ENCODE measurements at places on chromosomes 2 and 18.

GRCh38 chr18:35740656-35741055 lies 159.1 kb downstream of the GALNT1 start:
- no peak for DNase-seq

DNA sequence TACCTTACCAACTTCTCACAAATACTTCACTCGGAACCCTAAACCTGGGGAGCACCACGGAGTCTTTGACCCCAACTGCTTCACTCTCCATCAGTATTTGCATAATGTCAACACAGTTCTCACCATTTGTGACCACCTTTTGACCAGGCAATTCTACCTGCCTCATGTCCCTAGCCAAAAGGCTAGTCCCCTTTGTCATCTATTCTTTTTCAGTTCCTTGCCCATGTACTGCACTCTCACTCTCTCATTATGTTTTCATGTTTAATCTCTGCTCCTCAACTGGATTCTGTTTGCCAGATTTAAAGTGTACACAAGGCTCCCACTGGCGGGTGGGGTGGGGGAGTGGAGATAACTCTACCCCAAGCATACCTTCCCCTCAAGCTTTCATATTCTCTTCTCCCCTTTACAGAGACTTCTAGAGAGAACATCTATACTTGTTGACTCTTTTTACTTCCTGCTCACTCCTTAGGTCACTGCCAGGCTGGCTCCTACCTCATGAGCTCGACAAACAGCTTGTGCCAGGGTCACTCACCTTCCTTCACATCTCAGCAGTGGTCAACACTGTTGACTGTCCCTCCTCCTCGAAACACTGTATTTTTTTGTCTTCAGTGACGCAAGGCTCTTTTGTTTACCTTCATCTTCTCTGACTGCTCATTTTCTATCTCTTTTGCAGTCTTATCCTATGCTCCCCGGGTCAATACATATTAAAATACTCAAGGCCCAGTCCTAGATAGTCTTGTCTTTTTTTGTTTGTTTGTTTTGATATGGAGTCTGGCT lies 88.7 kb upstream of the MAP4K3 start:
- DNase-seq = no peak

DNA sequence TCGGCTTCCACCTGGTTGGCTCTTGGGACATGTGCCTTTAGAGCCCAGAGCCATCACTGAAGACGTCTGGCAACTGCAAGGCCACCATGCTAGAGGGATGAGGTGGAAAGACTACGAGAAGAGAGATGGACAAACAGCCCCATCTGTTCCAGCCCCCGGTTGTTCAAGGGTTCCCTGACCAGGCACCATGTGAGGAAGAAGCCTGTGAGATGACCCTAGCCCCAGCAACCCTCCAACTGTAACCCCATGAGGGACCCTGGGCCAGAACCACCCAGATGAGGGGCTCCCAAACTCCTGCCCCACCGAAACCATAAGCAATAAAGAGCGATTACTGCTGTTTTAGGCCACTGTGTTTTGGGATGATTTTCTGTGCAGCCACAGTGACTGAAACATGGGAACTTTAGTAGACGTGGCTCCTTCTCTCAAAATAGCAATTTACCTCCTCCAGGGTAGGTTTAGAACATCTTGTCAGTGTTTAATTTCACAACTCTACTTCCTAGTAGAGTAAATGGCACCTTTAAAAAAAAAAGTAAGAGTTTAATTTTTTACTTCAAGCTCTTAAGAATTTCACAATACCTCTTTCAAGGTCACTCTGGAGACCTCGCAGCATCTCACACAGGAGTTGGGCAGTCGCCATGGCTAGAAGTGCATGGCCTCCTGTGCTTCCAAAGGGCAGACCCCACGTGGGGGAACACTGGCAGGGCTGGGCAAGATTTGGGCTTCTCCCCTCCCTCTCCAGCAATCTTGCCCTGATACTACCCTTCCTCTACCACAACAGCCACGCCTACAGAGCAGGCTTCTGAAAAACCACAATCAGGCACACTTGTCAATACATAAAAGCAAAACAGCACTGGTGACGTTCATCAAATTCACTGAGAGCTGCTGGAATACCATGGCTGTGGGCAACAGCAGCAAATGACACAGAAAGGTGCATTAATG lies 48.8 kb downstream of the TMEM163 start:
- DNase-seq = no peak

- DNase-seq = no peak
These were observed 665.3 kb downstream of the STK39 start for GRCh38 chr2:167581961-167582574.

DNA sequence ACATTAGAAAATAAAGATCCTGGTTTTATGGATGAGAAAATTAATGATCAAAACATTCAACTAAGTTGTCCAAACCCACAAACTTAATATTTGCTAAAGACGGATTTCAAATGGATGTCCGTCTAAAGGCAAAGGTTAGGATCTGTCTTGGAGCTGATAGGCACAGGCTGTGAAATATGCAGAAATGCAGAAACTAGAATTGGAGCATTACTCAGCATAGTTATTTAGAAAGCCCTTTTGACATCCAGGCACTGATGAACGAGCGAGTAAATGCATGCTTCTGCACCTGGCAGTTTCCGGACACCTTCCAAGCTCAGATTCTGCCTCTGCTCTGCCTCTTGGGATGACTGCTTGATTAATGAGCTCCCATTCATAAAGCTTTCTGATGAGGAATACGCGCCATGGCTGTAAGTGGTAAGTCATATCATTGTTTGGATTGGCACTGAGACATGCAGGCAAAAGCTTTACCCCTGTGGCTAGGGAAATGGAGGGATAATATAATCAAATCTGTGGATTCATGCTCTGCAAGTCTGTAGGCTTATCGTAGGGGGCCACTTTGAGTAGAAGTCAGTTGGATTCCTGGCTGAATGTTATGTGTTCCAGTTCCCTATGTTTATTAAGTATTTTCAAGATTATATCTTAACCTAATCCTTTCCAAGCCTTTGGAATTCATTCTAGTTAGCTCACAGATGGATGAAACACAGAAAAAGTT lies 2176.3 kb upstream of the CELF4 start:
- DNase-seq = no peak

GRCh38 chr18:48897531-48897930 lies 53.2 kb downstream of the SMAD7 start:
- no peak for DNase-seq

- DNase-seq = no peak
These were observed 183.7 kb upstream of the PXDN start for GRCh38 chr2:1927896-1928568.

- no peak for DNase-seq
These were observed 130.2 kb downstream of the SMAD2 start for GRCh38 chr18:47800248-47800647.

DNA sequence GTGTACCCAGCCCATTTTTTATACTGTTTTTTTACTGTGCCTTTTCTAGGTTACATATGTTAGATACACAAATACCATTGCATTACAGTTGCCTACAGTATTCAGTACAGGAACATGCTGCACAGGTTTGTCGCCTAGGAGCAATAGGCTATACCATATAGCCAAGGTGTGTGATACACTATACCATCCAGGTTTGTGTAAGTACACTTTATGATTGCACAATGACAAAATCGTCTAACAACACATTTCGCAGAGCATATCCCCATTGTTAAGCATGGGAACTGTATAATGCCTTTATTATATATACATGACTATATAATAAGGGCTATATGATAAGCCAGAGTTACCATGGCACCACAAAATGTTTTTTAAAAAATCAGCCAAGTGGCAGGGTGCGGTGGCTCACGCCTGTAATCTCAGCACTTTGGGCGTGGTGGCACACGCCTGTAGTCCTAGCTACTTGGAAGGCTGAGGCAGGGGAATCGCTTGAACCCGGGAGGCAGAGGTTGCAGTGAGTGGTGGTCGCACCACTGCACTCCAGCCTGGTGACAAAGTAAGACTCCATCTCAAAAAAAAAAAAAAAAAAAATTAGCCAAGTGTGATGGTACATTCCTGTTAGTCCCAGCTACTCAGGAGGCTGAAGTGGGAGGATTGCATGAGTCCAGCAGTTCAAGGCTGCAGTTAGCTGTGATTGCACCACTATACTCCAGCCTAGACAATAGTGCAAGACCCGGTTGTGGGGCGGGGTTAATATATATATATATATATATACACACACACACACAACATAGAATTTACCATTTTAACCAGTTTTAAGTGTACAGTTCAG lies 2.8 kb upstream of the CENPA start:
- no peak for DNase-seq

- no peak for DNase-seq
These were observed 14.1 kb upstream of the FAM228A start for GRCh38 chr2:24160761-24161160.

GRCh38 chr18:22348521-22349316 lies 69.0 kb downstream of the CTAGE1 start:
- no peak for DNase-seq

- DNase-seq = no peak
These were observed 1071.9 kb upstream of the CDH2 start for GRCh38 chr18:29248805-29249204.

DNA sequence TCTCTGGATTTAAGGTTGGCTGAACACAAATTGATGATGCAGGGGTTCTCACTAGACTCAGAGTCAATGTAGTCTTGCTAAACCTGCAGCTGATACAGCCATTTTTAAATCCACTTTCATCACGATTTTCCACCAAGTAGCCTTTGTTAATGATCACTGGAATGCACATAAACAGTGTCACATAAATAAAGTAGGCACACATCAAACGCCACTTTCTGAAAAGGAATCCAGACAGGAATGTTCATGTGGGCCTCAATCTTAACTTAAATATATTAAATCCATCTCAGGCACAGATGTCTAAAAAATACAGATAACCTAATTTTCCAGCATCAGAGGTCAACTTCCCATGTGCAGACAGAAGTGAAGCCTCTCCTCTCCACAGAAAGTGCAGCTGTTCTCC lies 58.3 kb downstream of the LAMA1 start:
- DNase-seq = no peak

- DNase-seq = no peak
These were observed 7.7 kb downstream of the RASGRP3 start for GRCh38 chr2:33484042-33484621.

DNA sequence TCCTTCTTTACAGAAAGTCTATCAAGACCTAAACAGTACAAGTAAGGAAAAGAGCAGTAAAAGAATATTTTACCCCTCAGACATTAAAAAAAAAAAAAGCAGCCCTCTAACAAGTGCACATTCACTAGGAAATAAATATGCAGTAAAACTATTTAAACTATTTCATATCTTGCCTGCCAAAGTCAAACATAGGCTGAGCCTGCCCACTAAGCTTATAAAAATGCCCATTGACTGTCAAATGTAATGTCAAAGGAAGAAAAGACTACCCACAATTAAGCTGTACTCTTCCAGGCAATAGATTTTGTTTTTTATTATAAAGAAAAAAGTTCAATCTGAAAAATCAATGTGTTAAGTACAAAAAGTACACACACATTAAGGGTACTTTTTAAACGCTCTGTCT lies 11.8 kb downstream of the ALS2 start:
- DNase-seq = no peak

DNA sequence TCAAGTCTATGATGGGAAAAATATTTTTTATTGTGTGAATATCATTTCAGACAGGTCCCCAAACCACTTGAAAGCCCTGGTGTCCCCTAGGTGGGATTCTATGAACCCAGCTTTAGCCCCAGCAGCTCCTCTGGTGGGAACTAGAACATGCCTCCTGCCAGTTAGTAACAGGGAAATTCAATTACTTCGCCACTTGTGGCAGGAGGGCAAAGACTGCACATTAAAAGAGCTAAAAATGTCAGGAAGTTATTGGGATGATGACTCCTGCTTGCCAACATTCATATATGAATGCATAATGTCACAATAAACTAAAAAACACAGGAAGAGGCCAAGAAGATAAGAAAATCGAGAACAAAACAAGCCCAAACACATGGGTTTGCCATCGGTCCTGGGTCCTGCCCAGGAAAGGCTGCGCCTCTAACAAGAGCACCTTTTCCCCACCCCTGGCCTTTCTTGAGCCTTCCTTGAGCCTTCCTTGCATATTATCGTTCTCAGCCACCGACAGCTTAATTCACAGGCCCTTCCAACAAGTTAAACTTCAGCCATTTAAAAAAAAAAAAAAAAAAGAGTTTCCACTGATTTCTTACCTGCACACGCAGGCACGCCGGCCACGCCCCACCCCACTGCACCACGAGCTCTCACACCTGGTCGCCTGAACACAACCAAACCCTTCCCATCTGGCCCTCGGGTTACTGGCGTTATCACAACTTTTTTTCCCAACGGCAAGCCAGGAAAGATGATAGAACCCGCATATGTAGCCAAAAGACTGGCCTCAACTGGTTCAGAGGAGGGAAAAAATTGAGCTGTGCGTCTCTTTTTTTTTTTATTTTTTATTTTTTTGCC lies 23.4 kb downstream of the BCL11A start:
- DNase-seq = no peak

DNA sequence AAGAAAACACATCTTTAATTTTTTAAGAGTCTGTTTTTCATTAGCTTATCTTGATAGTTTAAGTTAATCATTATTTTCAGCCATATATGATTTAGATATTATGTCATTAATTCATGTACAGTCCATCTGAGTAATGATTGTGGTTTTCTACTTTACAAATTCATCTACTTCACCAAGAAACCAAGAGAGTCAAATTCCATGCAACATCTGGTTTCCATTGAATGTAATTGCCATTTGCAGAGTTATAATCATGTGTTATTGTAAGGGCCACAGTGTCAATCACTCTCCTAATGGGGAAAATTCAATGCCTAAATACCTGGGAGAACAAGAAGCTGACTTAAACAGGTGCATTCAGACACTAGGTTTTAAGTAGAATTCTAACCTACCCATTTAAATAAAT lies 217.2 kb upstream of the OSR1 start:
- no peak for DNase-seq

- no peak for DNase-seq
These were observed 8.1 kb upstream of the RAB17 start for GRCh38 chr2:237598468-237599208.

GRCh38 chr2:132779206-132779721 lies 109.3 kb upstream of the LYPD1 start:
- no peak for DNase-seq

- no peak for DNase-seq
These were observed 7.4 kb upstream of the CYB5A start for GRCh38 chr18:74299162-74299561.

DNA sequence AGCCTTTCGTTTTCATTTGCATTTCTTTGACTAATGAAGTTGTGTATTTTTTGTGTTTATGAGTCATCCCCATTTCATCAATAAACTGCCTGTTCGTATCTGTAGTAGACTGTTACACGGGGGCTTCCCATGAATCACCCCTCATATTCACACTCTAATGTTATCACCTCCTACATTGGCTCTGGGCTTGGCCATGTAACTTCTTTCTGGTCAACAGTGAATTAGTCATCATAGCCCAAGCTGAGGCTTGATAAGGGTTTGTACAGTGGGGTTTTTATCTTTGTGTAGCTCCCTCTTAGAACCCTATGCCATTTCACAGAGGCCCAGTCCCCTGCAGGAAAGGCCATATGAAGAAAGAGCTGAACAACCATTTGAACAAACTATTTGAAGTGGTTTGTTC lies 151.0 kb downstream of the CCBE1 start:
- DNase-seq = no peak

DNA sequence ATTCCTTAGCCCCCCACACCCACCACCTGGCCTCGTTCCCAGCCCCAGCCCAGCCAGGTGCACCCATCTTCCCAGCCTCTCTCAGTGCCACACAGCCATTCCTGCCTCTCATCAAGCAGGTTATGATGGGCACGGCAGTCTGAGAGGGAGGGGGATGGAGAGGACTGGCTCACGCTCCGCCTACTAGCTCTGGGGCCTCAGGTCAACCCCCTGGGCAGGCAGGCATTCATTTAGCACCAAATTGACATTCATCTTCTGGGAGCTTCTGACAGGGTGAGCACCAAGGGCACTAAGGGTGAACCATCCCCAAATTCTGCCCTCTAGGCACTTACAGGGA lies 66.2 kb upstream of the FOSL2 start:
- DNase-seq = no peak

GRCh38 chr2:71612581-71613402 lies 159.4 kb downstream of the DYSF start:
- no peak for DNase-seq
